Cardiac muscle cell (in vitro differentiated cells and primary cell): ENCODE measurements at places on chromosomes 6 and 20. TPM values are rescaled to one million over a fixed set of nuclear protein-coding genes. Genes with fewer than 3 reads are reported as not detected.

C6orf163 gene
- total RNA-seq, result 1.5 and 4.3 TPM in 2 replicates

ZNF165 gene
- 0.95 and 1.6 TPM in 2 replicates for total RNA-seq

ARG1 gene
- total RNA-seq, result not detected in 2 replicates

BMP2 gene
- 301 and 343 TPM in 2 replicates for total RNA-seq

DSP gene
- 185 and 362 TPM in 2 replicates for total RNA-seq

ADGB gene
- total RNA-seq, result not detected in 2 replicates

ANKRD6 gene
- total RNA-seq, result 13.7 and 21.5 TPM in 2 replicates

TENT5A gene
- 6.5 and 9.2 TPM in 2 replicates for total RNA-seq

SIRPB2 gene
- total RNA-seq, result not detected in 2 replicates

TRIM40 gene
- total RNA-seq, result not detected in 2 replicates

RNF144B gene
- 0.32 and 1.1 TPM in 2 replicates for total RNA-seq

PSORS1C1 gene
- total RNA-seq, result not detected in 2 replicates

MYBL2 gene
- 17.8 and 30.6 TPM in 2 replicates for total RNA-seq

C20orf144 gene
- 0.21 TPM in 1 of 2 replicates, not detected in the other for total RNA-seq

HLA-A gene
- total RNA-seq, result 164 and 177 TPM in 2 replicates

ULBP3 gene
- total RNA-seq, result 11.1 and 12.8 TPM in 2 replicates

TFAP2D gene
- not detected in 2 replicates for total RNA-seq

PNPLA1 gene
- not detected in 2 replicates for total RNA-seq

GPSM3 gene
- 16.7 and 18.0 TPM in 2 replicates for total RNA-seq

RSPO4 gene
- total RNA-seq, result 2.1 and 8.1 TPM in 2 replicates

TBC1D20 gene
- total RNA-seq, result 34.4 and 40.0 TPM in 2 replicates

SERPINB6 gene
- total RNA-seq, result 83.4 and 122 TPM in 2 replicates

UQCC2 gene
- 35.7 and 40.1 TPM in 2 replicates for total RNA-seq

SMIM8 gene
- total RNA-seq, result 8.8 and 15.7 TPM in 2 replicates

SEL1L2 gene
- total RNA-seq, result not detected in 2 replicates

MATN4 gene
- total RNA-seq, result not detected in 2 replicates

PMEPA1 gene
- 2.4 and 8.8 TPM in 2 replicates for total RNA-seq

TREML1 gene
- total RNA-seq, result not detected in 2 replicates

SLC25A27 gene
- 18.6 and 36.1 TPM in 2 replicates for total RNA-seq

ASIP gene
- total RNA-seq, result not detected in 2 replicates

BTN1A1 gene
- not detected in 2 replicates for total RNA-seq

TRAPPC3L gene
- total RNA-seq, result not detected in 2 replicates

CD109 gene
- 1.7 and 2.1 TPM in 2 replicates for total RNA-seq

SLC17A9 gene
- 2.5 and 3.2 TPM in 2 replicates for total RNA-seq

SLC22A1 gene
- 0.11 and 0.42 TPM in 2 replicates for total RNA-seq

ZC3H12D gene
- 0.07 and 0.24 TPM in 2 replicates for total RNA-seq

UST gene
- 2.9 and 4.0 TPM in 2 replicates for total RNA-seq

WASF1 gene
- 34.5 and 46.3 TPM in 2 replicates for total RNA-seq

ZKSCAN8 gene
- 24.8 and 58.3 TPM in 2 replicates for total RNA-seq

MEP1A gene
- not detected in 2 replicates for total RNA-seq

SYNDIG1 gene
- total RNA-seq, result 1.7 and 2.5 TPM in 2 replicates

MRS2 gene
- total RNA-seq, result 34.9 and 35.6 TPM in 2 replicates

LY6G6C gene
- not detected in 2 replicates for total RNA-seq

CD40 gene
- 0.35 and 0.42 TPM in 2 replicates for total RNA-seq

MACROD2 gene
- 6.1 and 14.4 TPM in 2 replicates for total RNA-seq

ZNF343 gene
- 8.6 and 13.0 TPM in 2 replicates for total RNA-seq

TBX18 gene
- total RNA-seq, result 5.2 and 5.5 TPM in 2 replicates

ETV7 gene
- total RNA-seq, result 0.14 TPM in 1 of 2 replicates, not detected in the other

SPTLC3 gene
- 2.2 and 2.6 TPM in 2 replicates for total RNA-seq
